ENCODE measurements at places on chromosomes 4 and X.

DNA sequence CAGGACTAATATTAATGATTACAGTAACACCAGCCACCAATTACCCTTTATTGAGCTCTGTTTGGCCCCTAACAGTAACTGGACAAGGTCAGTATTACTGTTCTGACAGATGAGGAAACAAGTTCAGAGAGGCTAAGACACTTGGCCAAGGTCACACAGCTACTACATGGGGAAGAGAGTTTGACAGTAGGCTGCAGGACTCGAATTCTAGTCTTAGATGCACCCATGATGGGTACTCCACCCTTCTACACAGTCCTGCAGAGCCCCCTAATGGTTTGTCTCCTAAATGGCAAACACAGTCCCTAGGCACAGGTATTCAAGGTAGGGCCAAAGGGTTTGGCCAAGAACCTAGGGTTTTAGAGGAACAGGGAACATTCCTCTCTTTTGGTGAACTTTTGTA lies 93.9 kb downstream of the NSUN7 start:
- no peak for DNase-seq

GRCh38 chrX:16687514-16687913 lies 25.0 kb downstream of the CTPS2 start:
- no peak for DNase-seq

DNA sequence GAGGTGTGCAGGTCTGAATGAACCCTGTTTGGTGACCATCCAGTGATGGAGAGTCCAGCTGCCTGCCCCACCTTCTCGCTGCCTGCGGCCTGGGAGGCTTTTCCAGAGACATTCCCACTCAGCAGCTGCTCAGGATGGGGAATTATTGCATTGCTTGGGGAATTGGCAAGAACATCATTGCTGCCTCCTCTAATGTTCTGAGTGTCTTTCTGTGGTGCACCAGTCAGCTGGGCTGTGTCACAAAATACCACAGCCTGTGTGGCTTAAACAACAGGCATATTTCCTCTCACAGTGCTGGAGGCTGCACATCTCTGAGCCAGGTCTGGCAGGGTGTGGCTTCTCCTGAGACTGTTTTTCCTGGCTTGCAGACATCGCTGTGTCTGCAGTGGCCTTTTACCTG lies 86.8 kb upstream of the AFAP1 start:
- no peak for DNase-seq

- DNase-seq = no peak
Measured at GRCh38 chrX:21747558-21747957, 10.4 kb downstream of the SMPX start.

GRCh38 chrX:153523269-153523668 lies 5.8 kb downstream of the ATP2B3 start:
- no peak for DNase-seq

DNA sequence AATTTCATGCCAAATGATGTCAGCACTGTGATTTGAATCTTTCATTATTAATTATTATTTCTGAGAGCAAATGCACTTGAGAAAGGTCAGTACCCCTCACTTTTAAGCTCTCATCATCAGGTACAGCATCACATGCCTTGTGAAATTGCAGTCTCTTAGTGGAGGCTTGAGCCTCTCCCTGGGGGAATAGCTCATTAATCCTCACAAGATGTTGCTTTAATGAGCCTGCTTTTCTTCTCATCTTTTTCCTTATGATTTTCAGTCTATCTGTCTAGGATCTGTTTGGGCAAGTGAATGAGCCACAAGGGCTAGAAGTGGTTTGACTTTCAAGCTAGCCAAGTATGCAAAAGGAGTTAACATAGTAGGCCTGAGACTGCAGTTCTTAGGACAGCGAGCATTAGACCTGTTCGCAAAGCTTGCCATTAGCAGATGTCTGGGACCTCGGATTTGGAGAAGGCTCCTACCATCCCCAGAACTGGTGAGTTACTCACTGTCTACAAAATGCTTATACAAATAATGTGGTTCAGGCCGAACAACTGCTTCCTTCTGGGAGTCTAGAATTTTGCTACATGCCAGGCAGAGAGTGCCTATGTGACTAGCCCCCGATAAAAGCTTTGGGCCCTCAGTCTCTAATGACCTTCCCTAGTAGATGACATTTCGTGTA lies 174.5 kb downstream of the IL15 start:
- DNase-seq = no peak

- DNase-seq = no peak
Measured at GRCh38 chr4:95549246-95550114, 707 bp upstream of the UNC5C start.

DNA sequence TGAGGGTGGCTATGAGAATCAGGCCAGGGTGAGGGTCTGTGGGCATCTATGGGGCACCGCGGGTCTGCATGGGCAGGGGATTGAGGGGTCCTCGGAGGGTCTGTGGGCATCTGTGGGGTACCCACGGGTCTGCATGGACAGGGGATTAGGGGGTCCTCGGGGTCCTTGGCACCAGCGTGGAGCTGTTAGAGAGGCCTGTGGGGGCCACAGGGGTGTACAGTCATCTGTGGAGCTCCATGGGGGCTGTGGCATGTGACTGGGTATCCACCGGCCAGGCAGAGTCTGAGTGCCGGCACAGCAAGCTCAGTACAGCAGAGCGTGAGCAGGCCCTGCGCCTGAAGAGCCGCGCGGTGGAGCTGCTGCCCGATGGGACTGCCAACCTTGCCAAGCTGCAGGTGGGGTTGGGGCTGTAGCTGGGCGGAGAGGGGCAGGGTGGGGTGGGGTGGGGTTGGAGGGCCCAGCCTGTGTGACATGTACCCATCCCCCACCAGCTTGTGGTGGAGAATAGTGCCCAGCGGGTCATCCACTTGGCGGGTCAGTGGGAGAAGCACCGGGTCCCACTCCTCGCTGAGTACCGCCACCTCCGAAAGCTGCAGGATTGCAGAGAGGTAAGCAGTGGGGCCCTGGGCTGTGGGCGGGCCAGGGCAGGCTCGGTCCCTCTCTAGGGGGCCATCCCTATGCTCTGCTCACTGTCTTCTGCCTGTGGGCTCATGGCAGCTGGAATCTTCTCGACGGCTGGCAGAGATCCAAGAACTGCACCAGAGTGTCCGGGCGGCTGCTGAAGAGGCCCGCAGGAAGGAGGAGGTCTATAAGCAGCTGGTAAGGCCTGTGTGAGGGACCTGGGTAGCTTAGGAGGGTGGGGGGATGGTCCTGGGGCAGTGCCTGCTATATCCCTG lies 12.9 kb downstream of the CCDC22 start:
- DNase-seq = no peak

Measured in activated effector memory CD4-positive, alpha-beta T cell treated with Interleukin-2 at 50 U/mL for 16 hours (primary cell).